HepG2 (cell line): ENCODE measurements at places on chromosomes 3 and 15. TPM values are rescaled to one million over a fixed set of nuclear protein-coding genes. Genes with fewer than 3 reads are reported as not detected.
A peak's percentile ranks its signal among the peaks of the same experiment; 100 is the strongest.

- no peak for DNase-seq
- no peaks in the 10 kb centered on the region for H3K4me1 ChIP-seq
- no peaks in the 10 kb centered on the region for H3K36me3 ChIP-seq
- H3K4me3 ChIP-seq = no peak overlapping the region
Observed at GRCh38 chr3:151564261-151564660, 103.4 kb upstream of the IGSF10 start.

GRCh38 chr3:36548712-36549111 lies 168.4 kb downstream of the STAC start:
- no peak for DNase-seq
- H3K4me3 ChIP-seq = no peak overlapping the region
- no peaks in the 10 kb centered on the region for H3K4me1 ChIP-seq
- H3K36me3 ChIP-seq = no peaks in the 10 kb centered on the region
- no peak overlapping the region for H3K27ac ChIP-seq
- H3K27me3 ChIP-seq = no peaks in the 10 kb centered on the region

ZNF774 gene
- total RNA-seq = 0.98 and 1.4 TPM in 2 replicates

ERC2 gene
- 0.22 and 0.28 TPM in 2 replicates for total RNA-seq

DNA sequence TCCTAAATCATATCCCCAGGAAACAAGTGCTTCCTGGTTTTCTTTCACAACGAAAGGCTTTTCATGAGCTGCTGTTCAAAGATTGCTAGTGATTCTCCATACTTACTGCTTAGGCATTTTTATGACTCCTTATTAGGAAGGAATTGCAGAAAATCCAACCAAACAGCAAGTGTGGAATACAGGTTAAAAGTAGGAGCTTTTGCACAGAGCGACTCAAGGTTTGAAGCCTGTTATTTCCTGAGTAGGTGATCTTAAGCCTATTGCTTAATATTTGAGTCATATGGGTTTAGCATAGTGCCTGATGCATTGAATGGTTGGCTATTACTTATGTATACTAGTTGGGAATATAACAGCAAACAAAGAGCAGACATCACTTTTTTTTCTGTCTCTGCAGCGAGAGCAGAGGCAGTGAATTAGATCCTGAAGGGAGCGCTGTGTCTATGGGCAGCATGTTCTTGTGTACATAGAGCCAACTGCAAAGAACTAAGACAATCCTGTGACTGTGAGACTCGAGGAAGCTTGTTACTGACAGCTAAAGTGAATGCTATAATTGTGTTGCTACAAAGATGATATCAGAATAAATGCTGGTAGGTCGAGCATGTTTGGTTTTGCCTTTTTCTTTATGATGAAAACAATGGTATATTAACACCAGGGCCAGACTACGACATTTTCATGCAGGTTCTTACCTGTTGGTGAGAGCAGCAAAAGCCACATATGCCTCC lies 6.3 kb downstream of the TM4SF1 start:
- H3K4me1 ChIP-seq = peaks cover 89% of the 10 kb centered on the region
- H3K27me3 ChIP-seq = no peaks in the 10 kb centered on the region
- H3K4me3 ChIP-seq = peak overlapping the region; percentile 26
- peak overlapping the region; percentile 92 for H3K27ac ChIP-seq
- peaks cover 10% of the 10 kb centered on the region for H3K36me3 ChIP-seq
- DNase-seq = peak; percentile 66
